ENCODE measurements at places on chromosomes 5 and 9.

DNA sequence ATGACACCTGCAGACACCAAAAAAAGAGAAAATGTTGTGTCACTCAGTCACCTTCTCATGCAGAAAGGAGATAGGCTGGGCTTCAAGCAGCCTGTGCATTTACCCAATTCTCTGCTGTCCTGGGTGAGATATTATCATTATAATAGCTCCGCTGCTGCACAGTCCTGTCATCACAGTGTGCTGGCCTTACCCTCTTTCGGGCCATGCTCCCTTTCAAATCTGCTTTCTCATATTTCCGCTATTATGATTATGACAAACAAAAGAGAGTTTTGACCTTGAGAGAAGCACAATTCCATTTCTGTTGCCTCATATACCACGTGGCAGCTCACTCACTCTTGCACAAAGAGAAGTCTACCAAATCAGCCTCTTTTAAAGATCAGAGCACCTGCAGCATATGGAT, 1350.1 kb upstream of the ACO1 start:
- no peak for DNase-seq

- no peak for DNase-seq
These were observed 37.8 kb downstream of the CDH10 start for GRCh38 chr5:24606971-24607370.

GRCh38 chr9:116791326-116791725, 104.2 kb downstream of the TRIM32 start:
- DNase-seq: no peak

- no peak for DNase-seq
These were observed 11.3 kb downstream of the TMEM250 start for GRCh38 chr9:136107155-136107952.

DNA sequence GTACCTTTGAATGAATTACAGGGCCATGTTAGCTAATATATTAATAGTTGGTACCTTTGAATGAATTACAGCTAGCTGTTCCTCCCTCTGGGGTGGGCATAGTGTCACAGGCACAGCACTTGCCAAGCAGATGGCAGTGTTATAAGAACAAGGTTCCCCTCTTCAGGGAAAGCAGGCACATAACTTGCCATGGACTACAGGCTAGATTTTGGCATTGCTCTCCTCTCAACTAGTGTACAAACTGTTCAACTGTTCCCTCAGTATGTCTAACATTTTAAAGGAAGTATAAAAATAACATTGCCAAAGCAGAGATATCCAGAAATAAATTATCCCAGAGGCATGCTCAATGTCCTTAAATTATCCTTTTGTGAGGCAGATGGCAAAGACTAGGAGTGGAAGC, 33.7 kb downstream of the ABITRAM start:
- DNase-seq: no peak

GRCh38 chr5:64987768-64988167, 219.0 kb downstream of the CWC27 start:
- DNase-seq: no peak

GRCh38 chr9:19117039-19117716, 10.1 kb downstream of the PLIN2 start:
- no peak for DNase-seq

GRCh38 chr5:135559354-135559753, 19.4 kb downstream of the CXCL14 start:
- no peak for DNase-seq

GRCh38 chr9:26157411-26157810, 479.2 kb upstream of the TUSC1 start:
- DNase-seq: no peak

GRCh38 chr5:103101079-103101750, 18.7 kb downstream of the GIN1 start:
- DNase-seq: no peak

- peak; percentile 14 for DNase-seq
These were observed 66.9 kb upstream of the GLIS3 start for GRCh38 chr9:4366591-4367330.

DNA sequence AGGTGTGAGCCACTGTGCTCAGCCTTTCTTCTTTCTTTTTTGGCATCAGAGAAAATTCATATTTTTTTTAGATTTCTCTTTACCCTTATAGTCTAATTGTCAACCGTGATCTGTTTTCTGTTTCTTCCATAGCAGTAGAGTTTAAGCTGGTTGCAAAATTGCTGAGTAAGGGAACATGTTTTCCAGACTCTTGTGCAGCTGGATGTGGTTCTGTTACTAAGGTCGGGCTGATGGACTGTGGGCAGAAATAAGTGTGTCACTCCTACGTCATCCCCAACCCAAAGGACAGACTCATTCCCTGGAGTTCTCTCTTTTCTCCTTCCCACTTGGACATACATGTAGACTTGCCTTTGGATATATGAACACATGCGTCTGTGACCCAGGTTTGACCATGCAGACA, 64.1 kb upstream of the GOLM1 start:
- DNase-seq: no peak

- no peak for DNase-seq
These were observed 1.9 kb downstream of the GNAQ start for GRCh38 chr9:78029551-78030295.

- no peak for DNase-seq
These were observed 41.8 kb downstream of the MAST4 start for GRCh38 chr5:66637994-66638393.

- DNase-seq: no peak
These were observed 157.6 kb downstream of the DENND1A start for GRCh38 chr9:123772374-123772773.

DNA sequence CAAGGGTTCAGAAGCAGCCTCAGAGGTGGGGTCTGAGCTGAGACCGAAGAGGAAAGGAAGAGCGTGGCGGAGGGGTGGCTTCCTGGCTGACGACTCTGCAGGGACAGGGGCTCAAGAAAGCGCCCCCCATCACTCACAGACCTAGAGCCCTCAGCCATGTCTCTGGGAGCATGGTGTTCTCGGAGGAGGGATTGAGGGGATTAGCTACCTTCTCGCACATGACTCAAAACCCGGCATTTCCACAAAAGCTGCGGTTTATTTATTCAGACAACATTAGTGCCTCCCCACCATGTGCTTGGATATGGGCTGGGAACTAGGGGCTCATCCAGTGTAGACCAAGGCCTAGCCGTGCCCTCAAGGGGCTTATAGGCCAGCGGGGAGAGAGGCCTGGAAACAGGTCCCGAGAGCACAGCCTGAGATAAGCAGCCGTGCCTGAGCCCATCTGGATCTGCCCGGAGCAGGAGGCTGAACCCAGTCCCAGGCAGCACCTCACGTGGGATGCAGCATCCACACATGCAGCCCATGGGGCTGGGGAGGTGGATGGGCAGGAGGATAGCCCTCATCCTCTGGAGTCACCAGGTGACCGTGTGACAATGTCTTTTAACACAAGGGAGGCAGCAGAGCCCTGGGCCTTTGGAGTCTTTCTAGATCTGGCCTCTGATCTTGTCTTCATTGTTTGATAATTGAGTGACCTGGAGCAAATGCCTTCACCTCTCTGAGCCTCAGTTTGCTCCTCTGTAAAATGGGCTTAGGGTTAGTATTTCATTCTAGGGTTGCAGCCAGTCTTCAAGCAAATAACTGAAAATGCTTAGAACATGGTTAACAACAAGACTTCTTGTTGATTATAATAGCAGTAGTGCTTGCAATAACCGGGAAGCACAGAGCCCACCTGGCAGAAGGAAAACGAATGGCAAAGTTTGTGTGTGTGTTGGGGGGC, 878 bp upstream of the HMCN2 start:
- no peak for DNase-seq

DNA sequence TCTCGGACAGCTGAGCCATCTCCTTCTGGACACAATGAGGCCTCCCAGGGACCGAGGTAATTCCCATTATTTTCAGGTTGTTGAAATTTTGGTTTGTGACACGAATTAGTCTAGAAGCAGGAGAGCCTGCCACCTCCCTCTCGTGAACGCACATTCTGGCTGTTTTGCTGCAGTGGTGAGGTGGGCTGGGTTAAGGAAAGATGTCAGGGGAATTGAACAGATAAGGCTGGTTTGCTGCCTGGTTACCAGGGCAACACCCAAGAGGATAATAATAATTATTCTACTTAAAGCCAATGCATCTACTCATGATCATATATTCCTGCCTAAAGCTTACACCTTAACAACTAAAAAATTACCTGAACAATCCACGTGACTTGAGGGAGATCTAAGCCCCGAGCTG, 38.1 kb downstream of the DDX31 start:
- no peak for DNase-seq

DNA sequence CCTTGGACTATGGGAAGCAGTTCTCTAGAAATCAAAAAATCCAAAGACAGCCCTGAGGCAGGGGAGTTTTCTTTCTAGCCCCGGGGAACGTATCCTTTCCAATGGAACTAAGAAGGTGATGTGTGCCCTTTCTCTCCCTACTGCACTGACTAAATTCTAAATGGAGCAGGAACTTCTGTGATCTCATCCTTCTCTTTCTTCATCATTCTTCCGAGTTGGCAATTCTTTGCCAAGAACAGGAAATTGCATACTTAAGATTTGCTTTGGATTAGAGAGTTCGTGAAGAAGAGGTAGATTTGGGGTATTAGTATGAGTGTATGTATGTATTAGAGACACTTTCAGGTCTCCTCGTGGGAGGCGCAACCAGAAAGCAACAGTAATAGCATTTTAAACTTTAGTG, 178.0 kb upstream of the PIK3R1 start:
- DNase-seq: no peak

DNA sequence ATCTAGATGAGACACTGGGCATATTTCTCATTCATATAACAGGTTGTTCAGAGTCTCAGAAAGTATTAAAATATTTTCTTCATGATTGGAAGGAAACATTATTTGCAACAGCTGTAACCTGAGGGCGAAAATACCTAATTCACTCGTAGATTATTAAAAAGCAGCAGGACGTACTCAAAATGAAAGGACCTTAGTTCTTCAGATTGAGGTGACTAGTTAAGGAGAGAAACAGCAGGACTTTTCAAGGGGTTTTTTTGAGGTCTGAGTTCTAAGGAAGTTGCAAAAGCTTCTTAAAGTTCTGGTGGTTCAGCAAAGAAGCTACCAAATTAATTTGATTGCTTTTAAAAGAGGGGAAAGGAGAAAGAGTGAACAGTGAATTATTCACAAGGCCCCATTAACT, 174.9 kb downstream of the TMEM161B start:
- DNase-seq: no peak

- DNase-seq: no peak
These were observed 78.4 kb upstream of the ADRA1B start for GRCh38 chr5:159837860-159838259.

GRCh38 chr5:146890731-146891440, 12.3 kb upstream of the PPP2R2B start:
- DNase-seq: no peak

DNA sequence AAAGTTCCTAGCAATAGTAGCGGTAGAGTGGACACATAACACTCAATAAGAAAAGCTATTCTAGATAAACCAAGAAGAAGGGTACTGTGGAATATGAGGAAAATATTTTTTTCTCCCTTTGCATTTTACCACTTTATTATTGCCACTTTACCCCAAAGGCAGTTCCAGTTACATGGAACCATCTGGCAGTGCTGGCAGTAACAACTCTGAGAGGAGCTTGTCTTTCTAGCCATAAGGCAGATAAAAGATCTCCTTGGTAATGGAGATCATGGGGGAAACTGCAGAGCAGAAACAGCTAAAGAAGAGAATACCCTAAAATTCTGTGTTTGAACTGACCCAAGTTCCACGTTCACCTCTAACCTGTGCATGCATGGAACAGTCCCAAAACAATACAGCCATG, 38.5 kb downstream of the UBTD2 start:
- DNase-seq: no peak
